Astrocyte of the spinal cord (primary cell): ENCODE measurements at places on chromosomes 2 and 18.

DNA sequence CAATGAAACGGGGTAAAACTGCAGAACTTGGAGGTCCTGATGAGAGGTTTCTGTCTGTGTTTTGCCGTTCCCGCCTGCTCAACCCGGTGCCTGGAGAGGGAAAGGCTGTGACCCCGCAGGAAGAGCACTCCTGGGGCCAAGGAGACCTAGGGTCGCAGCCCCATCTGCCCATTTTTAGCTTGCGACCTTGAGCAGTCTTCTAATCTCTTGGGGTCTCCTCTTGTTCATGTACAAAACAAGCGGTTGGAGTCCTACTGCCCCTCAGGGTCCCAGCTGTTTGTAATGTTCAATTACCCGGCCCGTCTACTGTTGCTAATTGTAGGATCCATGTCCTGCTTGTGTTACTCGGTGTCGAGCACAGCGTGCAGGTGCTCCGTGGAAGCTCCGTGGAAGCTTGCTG lies 104.5 kb downstream of the PTGR3 start:
- DNase-seq = no peak

- peak; percentile 26 for DNase-seq
Measured at GRCh38 chr2:156476021-156476849, 40.1 kb downstream of the GPD2 start.

DNA sequence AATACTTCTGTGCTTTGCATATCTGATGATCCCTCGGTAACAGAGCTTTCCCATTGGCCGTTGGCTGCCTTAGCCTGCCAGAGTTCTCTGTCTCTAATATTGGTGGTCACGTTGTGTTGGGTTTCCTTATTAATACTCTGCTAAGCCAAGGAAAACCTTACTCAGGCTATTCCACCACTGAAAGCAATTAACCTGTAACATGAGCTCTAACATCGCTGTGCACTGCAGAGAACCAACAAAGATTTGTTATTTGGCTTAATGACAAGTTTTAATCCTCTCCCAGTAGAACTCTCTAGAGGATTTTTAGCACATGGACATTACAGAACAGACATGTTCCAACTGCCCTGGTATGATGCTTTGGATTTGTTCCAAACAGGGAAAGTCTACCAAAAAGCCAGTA lies 825.9 kb upstream of the POU3F3 start:
- DNase-seq = peak; percentile 12

DNA sequence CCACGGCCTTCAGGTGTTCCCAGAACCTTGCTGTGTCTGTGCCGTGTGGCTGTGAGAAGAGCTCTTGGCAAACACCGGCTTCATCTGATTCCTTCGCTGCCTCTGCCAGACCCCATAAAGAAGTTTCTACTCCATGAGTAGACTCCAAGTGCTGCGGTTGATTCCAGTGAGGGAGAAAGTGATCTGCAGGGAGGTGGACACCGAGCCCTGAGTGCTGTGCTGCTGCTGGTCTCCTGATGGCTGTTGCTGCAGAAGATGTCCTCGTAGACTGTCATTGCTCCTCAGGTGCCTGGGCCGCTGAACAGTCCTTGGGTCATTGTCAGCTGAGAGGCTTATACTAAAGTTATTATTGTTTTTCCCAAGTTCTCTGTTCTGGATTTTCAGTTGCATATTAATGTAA lies 19.6 kb downstream of the ASB1 start:
- no peak for DNase-seq

- DNase-seq = no peak
Measured at GRCh38 chr2:142824756-142825155, 52.7 kb upstream of the KYNU start.

DNA sequence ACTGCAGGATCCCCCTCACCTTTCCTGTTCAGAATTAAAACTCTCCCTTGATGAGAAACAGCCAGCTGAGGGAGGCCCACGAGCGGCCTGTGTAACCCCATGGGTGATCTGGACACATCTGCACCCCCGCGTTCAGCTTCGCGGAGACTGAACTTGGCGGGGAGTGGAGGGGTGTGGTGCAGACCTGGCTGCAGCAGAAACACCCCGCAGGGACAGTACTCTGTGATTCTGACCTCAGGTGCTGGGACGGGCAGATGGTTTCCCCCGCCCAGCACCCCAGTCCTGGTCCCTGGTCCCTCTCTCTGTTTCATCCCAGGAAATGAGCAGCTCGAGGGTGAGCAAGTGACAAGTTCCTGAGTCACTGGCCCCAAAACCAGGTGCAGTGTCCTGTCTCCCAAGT lies 41.2 kb downstream of the GBX2 start:
- DNase-seq = no peak

DNA sequence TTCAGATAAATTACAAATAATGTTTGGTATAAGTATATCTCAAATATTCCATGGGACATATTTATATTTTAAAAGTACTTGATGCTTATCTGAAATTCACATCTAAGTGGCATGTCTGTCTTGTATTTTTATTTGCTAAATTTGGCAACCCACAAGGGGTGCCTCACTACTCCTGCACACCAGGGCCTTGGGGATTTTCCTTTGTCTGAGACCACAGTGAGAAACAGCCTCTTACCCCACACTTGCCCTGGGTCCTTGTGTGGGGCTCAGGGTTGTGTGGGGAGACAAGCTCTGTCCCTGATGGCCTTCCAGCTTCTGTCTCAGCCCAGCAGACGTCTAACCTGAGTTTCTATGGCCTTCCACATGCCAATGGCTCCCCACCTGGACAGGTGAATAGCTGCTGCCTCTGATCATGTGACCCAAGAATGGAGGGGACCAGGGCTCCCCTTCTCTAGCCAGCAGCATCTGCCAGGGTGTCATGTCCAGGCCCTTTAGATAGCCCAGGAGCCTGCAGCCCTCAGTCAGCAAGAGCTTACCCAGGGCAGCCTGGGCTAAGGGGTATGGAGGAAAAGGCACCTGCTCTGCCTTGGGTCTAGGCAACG lies 49.5 kb upstream of the MRPL33 start:
- DNase-seq = no peak

GRCh38 chr2:70962885-70963878 lies 15.2 kb upstream of the ANKRD53 start:
- DNase-seq = no peak
